ENCODE measurements at places on chromosomes 1 and 21.

DNA sequence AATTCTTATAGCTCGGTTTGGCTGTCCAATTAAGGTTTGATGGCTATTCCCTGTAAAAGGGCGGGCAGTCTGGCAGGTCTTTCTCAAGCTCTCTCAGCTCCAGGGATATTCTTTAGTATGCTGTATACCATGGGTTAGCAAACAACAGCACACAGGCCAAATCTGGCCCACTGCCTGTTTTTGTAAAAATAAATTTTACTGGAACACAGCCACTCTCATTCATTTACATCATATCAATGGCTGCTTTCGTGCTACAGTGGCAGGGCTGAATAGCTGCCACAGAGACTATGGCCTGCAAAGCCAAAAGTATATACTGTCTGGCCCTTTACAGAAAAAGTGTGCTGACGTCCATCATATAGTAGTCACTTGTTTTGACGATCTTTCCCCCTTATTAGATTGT lies 32.0 kb downstream of the MACO1 start:
- DNase-seq = no peak

- DNase-seq = no peak
Observed at GRCh38 chr1:44846985-44847384, 3.9 kb upstream of the PTCH2 start.

- no peak for DNase-seq
Observed at GRCh38 chr1:183443466-183443865, 25.3 kb upstream of the NMNAT2 start.

- no peak for DNase-seq
Observed at GRCh38 chr1:46486432-46487015, 3.1 kb upstream of the DMBX1 start.

GRCh38 chr1:233491953-233492620 lies 121.8 kb upstream of the KCNK1 start:
- DNase-seq = no peak

- DNase-seq = no peak
Observed at GRCh38 chr1:18560692-18561091, 70.0 kb upstream of the PAX7 start.

- DNase-seq = no peak
Observed at GRCh38 chr1:154735804-154736168, 127.8 kb upstream of the ADAR start.

DNA sequence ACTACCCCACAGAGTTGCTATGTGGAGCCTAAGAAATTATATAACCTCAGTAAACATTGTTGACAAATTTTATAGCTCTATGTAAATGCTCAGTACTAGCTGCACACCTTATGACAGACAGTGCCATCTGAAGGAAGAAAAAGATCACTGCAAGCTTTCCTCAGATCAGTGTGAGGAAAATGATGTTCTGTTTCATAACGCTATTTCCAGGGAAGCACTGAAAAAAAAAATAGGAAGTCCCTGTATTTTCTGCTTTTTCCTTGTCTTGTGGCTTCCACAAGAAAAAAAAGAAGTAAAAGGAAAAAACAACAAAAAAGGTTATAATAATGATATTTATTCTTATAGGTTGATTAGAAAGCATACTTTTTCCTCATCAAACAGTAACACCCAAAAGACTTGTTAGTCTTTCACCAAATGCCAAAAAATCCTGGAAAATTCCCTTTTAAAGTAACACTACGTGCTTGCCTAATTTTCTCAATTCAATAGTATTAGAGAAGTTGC lies 23.2 kb downstream of the LYST start:
- DNase-seq = peak; percentile 6

GRCh38 chr1:88350648-88351047 lies 333.4 kb upstream of the PKN2 start:
- DNase-seq = no peak

DNA sequence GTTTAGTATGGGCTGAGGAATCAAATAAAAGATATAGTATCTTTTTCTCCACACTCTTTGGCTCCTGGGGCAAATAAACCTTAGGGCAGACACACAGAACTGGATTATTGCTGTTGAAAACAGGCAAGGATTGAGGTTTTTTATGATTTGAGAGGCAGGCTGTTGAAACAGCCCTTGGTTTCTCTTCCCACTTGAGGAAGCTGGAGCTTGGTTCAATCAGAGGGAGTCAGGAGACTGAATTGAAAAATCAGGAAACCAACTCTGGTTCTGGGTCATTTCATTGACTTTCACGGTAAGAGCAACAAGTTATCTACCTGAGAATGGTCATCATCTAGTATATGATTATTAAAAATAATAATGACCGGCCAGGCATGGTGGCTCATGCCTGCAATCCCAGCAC lies 108.4 kb downstream of the CNIH3 start:
- DNase-seq = no peak

DNA sequence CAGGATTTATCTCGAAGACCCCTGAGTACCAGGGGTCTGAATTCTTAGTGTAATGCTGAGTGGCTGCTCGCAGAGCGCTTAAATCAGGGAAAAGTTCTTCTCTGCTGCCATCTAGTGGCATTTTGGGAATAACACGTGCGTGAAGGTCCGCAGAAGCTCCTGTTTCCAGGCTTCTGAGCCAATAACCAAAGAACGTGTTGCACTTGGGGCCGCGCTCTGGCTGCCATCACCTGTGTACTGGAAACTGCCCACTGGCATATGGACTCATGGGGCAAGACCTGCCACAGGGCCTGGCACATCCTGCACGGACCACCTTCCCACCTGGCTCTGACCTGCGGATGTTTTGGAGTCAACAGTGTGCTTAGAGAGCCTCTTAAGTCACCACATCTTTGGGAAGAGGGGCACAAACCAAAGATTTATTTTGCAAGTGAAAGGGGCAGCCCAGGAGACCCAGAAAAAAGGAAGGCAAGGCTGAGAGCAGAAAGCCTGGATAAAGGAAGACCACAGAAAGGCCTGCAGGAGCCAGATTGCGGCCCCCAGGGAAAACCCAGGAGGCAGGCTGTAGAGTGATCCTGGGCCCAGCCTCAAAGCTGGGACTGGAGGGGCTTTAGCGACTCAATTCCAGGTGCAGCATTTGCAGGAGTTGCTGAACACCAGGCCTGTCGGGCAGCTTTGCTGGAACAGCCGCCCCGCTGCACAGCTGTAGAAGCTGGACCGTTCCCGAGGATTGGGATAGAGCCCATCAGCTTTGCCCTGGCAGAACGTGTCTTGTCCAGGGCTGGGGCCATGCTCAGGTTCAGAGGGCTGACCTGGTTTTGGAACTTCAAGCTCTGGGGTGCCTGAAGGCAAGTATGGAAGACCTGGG lies 13.0 kb downstream of the CHIT1 start:
- DNase-seq = no peak

DNA sequence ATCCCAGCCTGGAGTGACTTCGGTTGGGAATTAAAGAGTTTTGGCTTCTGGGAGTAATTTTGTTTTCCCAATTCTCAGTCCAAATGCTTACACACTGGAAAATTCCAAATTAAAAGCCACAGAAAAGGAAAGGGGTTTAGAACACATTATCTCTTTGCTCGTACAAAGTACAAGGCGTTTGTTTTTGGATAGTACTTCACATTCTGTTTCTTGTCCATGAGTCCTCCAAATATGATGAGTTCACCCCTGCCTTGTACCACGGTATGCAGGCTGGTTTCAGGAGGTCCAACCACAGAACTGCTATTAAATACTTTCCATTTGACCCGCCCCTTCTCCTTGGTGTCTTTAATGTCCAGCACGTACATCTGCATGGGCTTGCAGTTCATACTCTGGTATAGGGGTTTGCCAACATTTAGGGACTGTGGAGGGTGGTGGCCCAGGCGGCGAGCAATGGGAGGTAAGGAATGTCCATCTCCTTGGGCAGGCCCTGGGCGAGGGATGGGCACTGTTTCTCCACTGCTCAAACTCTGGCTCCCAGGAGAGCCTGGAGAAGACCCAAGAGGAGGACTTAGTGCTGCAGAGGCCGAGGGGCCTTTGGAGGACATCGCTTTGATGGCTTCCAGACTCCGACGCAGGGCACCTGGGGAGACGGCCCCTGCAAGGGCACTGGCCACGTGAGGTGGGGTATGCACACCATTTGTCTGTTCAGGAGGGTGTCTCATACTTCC lies 13.7 kb upstream of the CPLANE2 start:
- DNase-seq = peak; percentile 17

DNA sequence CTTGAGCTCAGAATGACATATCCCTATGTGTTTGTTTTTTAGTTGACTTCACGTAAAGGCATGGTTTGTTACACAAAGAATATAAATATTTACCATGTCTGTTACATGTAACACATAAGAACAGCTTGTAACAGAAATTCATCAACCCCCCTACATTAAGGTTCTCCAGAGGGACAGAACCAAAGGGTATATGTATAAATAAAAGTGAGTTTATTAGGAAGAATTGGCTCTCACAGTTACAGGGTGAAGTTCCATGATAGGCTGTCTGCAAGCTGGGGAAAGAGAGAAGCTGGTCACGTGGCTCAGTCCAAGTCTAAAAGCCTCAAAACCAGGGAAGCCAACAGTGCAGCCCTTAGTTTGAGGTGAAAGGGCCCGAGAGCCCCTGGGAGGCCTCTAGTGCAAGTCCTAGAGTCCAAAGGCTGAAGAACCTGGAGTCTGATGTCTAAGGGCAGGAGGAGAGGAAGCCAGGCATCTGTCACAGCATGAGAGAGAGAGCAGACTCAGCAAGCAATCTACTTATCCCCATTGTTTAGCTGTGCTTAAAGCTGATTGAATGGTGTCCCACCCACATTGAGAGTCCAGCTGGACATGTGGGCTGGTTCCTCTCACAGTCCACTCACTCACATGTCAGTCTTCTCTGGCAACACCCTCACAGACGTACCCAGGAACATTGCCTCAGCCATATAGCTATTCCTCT lies 15.8 kb downstream of the THRAP3 start:
- no peak for DNase-seq

DNA sequence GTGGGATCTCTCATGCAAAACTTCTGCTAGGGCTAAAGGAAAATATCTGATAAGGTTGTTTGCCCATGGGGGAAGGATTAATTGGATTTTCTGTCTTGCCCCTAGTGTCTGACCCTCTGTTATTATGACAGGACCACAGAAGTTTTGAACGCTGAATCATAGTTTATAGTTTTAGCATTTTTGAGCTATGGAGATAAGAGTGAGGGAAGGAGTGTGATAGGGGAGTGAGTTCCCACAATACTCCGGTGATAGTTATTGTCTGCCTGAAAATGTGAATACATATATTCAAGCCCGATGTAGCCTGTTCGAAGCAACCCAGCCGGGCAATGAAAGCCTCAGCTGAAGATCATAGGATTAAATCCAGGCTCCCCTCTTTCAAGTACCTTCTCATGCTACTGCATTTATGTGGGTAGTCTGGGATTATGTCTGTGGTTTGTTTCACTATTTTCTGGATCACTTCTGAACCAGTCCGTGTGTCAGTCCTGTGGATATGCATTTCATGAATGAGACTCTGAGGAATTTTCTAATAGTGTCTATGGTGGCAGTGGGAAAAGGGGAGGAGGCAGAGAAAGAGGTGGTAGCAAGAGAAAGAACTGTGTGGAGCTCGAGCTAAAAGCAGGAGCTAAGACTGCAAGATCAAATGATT lies 258.7 kb downstream of the DISC1 start:
- DNase-seq = no peak

DNA sequence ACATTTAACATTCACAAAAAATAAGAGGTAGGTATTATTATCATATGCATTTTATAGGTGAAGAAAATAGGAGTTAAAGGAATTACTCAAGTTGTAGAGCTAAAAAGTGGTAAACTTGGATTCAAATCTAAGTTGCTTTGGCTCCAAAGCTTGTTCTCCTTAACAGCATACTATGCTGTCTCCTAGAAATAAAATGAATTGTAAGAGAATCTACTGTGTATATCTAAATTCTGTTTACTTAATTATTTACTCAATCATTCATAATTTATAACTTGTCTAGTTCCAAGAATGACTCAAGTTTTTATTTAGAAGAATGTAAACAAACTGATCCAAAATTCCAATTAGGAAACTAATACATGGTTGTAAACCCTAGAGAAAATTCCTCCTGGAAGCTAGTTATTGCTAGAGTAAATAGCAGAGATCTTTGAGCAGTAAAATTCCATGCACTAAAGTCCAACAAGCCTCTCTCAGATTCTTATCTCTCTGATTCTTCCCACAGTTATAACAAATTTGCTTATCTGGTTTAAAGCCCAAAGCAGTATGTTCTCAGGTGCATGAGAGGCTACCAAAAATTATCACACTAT lies 132.5 kb upstream of the DPT start:
- no peak for DNase-seq

- DNase-seq = no peak
Observed at GRCh38 chr1:161304927-161305866, 4.6 kb downstream of the MPZ start.

DNA sequence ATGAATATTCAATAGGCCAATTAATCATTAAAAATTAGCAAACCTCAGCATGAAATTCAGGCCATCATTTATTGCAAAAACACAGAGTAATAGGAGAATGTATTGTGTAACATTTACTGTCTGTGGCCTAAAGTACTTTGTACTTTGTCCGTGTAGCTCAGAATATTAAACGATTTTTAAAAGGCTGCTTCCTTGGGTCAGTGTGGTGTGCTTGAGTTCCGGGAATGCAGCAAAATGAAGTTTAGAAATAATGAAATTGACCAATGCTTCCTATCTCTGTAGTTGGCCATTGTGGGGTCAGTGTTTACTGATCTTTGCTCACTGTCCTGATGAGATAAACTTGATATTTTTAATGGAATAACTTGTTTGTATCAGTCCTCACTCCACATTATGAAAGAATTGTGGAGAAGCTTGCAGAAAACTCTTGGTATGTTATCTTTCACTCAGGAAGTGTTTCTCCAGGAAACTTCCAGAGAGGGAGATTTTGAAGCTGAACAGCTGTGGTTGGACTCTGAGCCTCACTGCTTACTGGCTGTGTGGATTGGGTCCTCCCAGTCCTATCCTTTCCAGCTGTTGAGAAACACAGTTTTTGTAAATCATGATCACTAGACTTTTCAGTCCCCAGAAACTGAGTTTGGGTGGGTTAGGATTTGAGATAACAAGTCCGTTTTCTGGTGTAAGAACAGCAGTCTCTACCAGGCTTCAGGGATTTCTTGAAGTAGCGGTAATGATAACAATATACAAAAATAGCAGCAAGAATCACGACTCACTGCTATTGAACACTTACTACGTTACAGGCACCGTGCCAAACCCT lies 19.2 kb upstream of the MTARC1 start:
- no peak for DNase-seq

GRCh38 chr1:164191191-164191590 lies 367.8 kb upstream of the PBX1 start:
- DNase-seq = no peak

DNA sequence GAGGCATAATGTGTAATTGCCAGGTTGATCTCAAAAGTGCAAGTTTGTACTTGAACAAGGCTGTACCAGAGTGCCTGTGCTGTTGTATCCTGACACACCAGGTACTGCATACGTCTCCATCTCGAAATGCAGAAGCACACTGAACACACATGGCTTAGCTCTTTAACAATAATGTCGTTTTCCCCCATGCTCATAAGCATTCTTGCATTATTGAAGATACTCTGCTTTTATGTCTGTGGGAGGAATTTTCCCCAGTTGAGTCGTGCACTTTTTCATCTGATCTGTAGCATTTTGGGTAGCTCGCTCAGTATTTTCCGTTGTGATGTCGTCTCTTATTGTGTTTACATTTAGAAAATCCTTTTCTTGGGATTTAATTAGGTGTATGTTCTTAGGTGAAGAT lies 98.7 kb downstream of the PCBP3 start:
- no peak for DNase-seq

All from fibroblast of skin of left biceps (primary cell).